Heart right ventricle (tissue), 16 donors: ENCODE measurements at places on chromosomes 13 and 19. TPM values are rescaled to one million over a fixed set of nuclear protein-coding genes. Genes with fewer than 3 reads are reported as not detected.

- no peaks in the 10 kb centered on the region for H3K36me3 ChIP-seq
- H3K27ac ChIP-seq, result no peak overlapping the region
- H3K27me3 ChIP-seq, result no peaks in the 10 kb centered on the region
- H3K4me1 ChIP-seq, result no peaks in the 10 kb centered on the region
Observed at GRCh38 chr13:48817166-48817802, 158.4 kb upstream of the FNDC3A start.

GRCh38 chr13:97366172-97366688 is 67.7 kb upstream of the RAP2A start:
- no peak overlapping the region for H3K27ac ChIP-seq
- H3K4me1 ChIP-seq, result peaks cover 28% of the 10 kb centered on the region
- no peaks in the 10 kb centered on the region for H3K27me3 ChIP-seq
- H3K4me3 ChIP-seq, result no peak overlapping the region
- H3K36me3 ChIP-seq, result peaks cover 15% of the 10 kb centered on the region

- peaks cover 100% of the 10 kb centered on the region for H3K36me3 ChIP-seq
- H3K27ac ChIP-seq, result no peak overlapping the region
- H3K4me1 ChIP-seq, result no peaks in the 10 kb centered on the region
Observed at GRCh38 chr13:98801626-98802418, 49.4 kb upstream of the SLC15A1 start.

- no peak for DNase-seq
- H3K27me3 ChIP-seq, result no peaks in the 10 kb centered on the region
- no peaks in the 10 kb centered on the region for H3K4me1 ChIP-seq
- H3K27ac ChIP-seq, result no peak overlapping the region
- no peaks in the 10 kb centered on the region for H3K36me3 ChIP-seq
Observed at GRCh38 chr13:108606424-108606823, 23.0 kb upstream of the MYO16 start.

DNA sequence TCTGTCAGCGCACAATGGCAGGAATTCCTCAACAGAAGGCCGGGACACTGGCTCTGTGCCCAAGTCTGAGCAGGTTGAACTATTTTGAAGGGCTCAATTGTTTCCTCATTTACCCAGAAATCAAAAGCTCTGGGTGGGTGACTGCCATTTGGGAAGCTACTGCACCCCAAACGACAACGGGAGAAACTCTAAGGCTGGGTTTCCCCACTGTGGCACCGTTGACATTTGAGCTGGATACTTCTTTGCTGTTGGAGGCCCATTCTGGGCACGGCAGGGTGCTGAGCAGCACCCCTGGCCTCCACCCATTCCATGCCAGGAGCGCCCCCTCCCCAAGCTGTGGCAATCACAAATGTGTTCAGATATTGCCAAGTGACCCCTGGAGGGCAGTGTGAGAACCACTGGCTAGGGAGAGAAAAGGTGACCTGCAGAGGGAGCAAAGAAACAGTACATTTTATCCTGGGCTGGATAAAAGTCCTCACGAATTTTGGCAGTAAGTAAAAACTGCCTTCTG is 62.5 kb downstream of the RFX2 start:
- H3K27ac ChIP-seq, result no peak overlapping the region
- DNase-seq, result no peak
- no peaks in the 10 kb centered on the region for H3K27me3 ChIP-seq

- no peaks in the 10 kb centered on the region for H3K36me3 ChIP-seq
- no peaks in the 10 kb centered on the region for H3K4me1 ChIP-seq
- no peak overlapping the region for H3K27ac ChIP-seq
- no peak overlapping the region for H3K4me3 ChIP-seq
- no peak for DNase-seq
Observed at GRCh38 chr19:1736280-1736679, 17.0 kb upstream of the ONECUT3 start.

DNA sequence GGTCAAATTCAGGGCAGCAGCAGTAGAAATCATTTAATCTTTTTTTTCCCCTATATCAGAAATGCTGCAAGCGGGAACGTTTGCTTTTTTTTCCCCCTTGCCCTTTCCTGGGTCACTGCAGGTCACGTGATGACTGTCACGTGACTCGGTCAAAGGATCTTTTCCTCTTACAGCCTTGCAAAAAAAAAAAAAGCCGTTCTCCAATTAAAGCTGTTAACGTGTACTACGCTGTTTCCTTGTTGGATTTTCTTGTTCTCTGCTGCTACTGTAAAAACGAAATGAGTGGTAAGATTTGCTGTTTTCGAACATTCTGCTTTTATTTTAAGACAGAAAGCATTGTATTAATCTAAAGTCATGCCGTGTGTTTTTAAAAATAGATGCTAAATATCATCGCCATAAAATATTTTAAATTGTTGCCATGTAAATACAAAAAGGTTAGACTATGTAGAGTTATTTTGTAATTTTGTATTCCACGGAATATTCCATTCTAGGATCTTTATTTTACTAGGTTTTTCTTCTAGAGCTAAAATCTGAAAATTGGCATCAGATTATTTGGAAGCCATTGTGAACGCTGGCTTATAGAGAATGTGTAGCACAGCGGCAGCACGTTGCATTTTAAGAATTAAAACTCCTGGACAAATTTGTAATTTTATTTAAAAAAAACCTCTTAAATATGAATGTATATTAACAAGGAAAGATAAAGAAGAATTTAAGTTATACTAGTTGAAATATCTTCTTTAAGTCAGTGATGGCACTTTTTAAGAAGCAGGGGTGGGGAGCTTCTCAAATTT is 109.8 kb upstream of the MLNR start:
- H3K27ac ChIP-seq, result peak overlapping the region; percentile 85
- DNase-seq, result peak; percentile 84
- peaks cover 50% of the 10 kb centered on the region for H3K4me1 ChIP-seq
- no peaks in the 10 kb centered on the region for H3K27me3 ChIP-seq

GRCh38 chr19:6589711-6590257 is 1.2 kb downstream of the CD70 start:
- no peak for DNase-seq
- H3K27me3 ChIP-seq, result peaks cover 94% of the 10 kb centered on the region
- no peaks in the 10 kb centered on the region for H3K36me3 ChIP-seq
- H3K4me1 ChIP-seq, result peaks cover 15% of the 10 kb centered on the region

- no peaks in the 10 kb centered on the region for H3K4me1 ChIP-seq
- no peak for DNase-seq
- peaks cover 42% of the 10 kb centered on the region for H3K27me3 ChIP-seq
- H3K4me3 ChIP-seq, result no peak overlapping the region
- H3K36me3 ChIP-seq, result no peaks in the 10 kb centered on the region
- H3K27ac ChIP-seq, result no peak overlapping the region
Observed at GRCh38 chr19:29576046-29576606, 30.0 kb upstream of the POP4 start.

GRCh38 chr13:43110036-43110435 is 86.7 kb downstream of the DNAJC15 start:
- no peak overlapping the region for H3K4me3 ChIP-seq
- peaks cover 5% of the 10 kb centered on the region for H3K36me3 ChIP-seq
- H3K27ac ChIP-seq, result no peak overlapping the region
- H3K4me1 ChIP-seq, result no peaks in the 10 kb centered on the region

DNA sequence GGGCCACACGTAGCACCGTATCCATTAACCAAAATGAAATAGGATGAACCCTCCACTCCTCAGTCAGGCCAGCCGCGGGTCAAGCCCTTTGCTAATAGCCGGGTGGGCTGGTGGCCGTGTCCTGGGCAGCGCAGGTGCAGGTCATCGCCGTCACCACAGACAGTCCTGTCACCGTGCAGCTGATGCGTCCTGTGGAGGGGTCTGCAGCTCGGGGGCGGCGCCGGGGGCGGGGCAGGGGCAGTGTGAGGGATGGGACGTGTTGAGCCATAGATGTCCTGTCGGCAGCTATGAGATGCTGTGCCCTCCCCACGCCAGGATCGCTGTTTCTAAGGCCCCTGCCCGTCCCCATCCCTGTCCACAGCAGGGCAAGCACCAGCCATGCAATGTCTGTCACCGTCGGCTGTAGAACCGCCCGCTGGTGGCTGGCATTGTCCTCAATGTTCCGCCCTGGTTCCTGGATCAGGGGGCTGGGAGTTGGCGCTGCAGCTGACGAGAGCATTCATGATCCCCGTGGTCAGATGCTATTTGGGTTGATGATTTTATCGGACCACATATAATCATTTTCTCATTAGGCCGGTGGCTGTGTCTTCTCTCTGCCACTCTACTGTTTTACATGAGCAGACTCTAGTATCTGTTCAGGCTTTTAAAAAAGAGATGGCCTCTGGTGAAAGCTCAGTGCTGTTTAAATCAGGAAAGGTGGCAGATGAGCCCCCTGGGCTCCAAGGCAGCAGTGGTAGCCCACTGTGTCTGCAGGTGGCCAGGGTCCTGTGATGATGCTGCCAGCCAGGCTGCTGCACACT is 126.1 kb downstream of the KDM4B start:
- peaks cover 36% of the 10 kb centered on the region for H3K4me1 ChIP-seq
- no peak overlapping the region for H3K4me3 ChIP-seq
- H3K27me3 ChIP-seq, result no peaks in the 10 kb centered on the region

- H3K36me3 ChIP-seq, result no peaks in the 10 kb centered on the region
- no peak overlapping the region for H3K4me3 ChIP-seq
- H3K27ac ChIP-seq, result no peak overlapping the region
- H3K27me3 ChIP-seq, result no peaks in the 10 kb centered on the region
- no peak for DNase-seq
Observed at GRCh38 chr13:80239116-80239515, 101.8 kb downstream of the SPRY2 start.

DNA sequence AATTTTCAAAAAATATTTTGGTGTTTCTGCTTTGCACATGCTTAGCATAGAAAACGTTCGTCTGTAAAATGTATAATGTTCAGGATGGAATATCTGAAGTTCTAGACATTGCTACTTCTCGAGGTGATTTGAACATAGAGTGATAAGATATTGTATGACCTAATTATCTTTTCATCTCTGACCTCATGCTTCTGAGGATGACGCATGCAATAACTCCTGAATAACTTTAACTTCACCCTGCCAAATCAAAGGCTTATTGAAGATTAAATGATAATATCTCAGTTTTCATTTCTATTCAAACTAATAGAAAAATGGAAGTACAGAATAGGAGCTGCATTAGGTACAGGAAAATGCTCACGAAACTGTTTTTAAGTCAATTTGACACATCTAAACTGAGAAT is 150.8 kb upstream of the ATXN8OS start:
- no peak overlapping the region for H3K4me3 ChIP-seq
- DNase-seq, result no peak
- no peak overlapping the region for H3K27ac ChIP-seq
- no peaks in the 10 kb centered on the region for H3K36me3 ChIP-seq
- H3K4me1 ChIP-seq, result no peaks in the 10 kb centered on the region

DNA sequence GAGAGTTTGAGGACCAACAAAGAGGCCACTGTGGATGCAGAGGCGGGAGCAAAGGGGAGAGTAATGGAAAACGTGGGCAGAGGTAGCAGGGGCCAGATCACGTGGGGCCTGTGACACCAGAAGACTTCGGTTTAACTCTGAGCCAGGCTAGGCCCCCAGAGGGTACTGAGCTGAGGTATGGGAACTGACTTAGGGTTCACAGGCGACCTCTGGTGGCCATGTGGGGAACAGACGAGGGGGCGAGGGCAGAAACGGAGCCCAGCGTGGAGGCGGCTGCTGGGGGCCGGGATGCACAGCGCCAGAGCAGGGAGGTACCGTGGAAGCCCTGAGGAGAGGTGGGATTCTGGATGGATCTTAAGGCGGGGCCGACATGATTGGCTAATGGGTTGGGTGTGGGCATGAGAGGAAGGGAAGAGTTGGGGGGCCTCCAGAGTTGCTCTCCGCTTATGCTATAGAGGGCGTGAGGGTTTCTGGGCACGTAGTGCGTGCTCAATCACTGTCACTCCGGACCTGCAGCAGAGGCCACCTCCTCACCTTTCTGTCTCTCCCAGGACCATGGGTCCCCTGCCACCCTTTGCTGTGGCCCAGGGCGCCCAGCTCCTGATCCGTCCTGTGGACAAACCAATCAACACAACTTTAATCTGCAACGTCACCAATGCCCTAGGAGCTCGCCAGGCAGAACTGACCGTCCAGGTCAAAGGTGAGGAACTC is 13.7 kb downstream of the PVR start:
- peaks cover 10% of the 10 kb centered on the region for H3K4me1 ChIP-seq
- H3K27ac ChIP-seq, result no peak overlapping the region
- H3K27me3 ChIP-seq, result no peaks in the 10 kb centered on the region
- H3K4me3 ChIP-seq, result no peak overlapping the region
- DNase-seq, result peak; percentile 74

GRCh38 chr19:36488846-36489117 is 579 bp downstream of the ZNF566 start:
- no peak for DNase-seq
- H3K4me3 ChIP-seq, result peak overlapping the region; percentile 90
- no peaks in the 10 kb centered on the region for H3K27me3 ChIP-seq
- peaks cover 16% of the 10 kb centered on the region for H3K4me1 ChIP-seq

DNA sequence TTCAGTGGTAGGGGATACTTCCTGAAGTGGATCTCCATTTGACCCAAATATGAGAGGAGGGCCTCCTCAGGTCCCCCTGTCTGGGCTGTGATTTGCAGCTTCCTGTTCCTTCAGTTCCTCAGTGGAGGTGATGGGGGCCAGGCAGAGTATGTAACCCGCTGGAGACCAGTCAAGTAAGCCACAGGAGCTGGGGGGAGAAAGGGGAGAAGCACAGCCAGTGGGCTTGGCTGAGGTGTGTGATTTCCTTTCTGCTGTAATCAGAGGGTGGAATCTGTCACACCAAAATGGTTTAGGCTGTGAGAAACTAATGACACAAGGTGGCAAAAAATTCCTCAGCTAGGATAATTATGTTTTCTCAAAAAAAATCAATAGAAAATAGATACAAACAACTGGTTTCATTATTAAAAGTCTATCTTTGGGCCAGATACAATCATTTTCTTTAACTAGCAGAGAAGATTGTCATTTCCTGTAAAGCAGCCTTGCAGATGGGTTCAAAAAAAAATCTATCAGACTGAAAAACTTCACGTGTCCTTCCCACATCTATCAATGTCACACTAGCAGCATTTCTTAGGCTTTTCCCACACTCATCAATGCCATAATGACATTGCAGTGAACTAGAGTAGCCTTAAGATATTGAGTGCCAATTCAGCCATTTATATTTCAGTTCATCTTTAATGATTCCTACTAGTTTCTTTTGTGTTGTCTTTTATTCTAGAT is 1660.3 kb downstream of the EFNB2 start:
- H3K4me1 ChIP-seq, result no peaks in the 10 kb centered on the region
- no peak overlapping the region for H3K4me3 ChIP-seq
- H3K36me3 ChIP-seq, result no peaks in the 10 kb centered on the region
- H3K27me3 ChIP-seq, result no peaks in the 10 kb centered on the region
- H3K27ac ChIP-seq, result no peak overlapping the region

- H3K27ac ChIP-seq, result no peak overlapping the region
- no peaks in the 10 kb centered on the region for H3K27me3 ChIP-seq
- no peaks in the 10 kb centered on the region for H3K36me3 ChIP-seq
- H3K4me3 ChIP-seq, result no peak overlapping the region
Observed at GRCh38 chr13:114148521-114148855, 16.1 kb upstream of the RASA3 start.

The SKA3 gene
- 1.2 TPM for total RNA-seq

The RNF225 gene
- not detected for total RNA-seq

The SLITRK5 gene
- total RNA-seq, result not detected

The NLRP8 gene
- total RNA-seq, result not detected

The CD37 gene
- 2.1 TPM for total RNA-seq

The LDLR gene
- total RNA-seq, result 16.1 TPM

The ZNF490 gene
- total RNA-seq, result 5.2 TPM

The KANK3 gene
- 17.7 TPM for total RNA-seq

The STARD13 gene
- total RNA-seq, result 27.9 TPM

The SIAH3 gene
- total RNA-seq, result not detected
